ENCODE measurements at places on chromosomes 2 and 18.

- no peak for DNase-seq
These were observed 864 bp upstream of the MYL12A start for GRCh38 chr18:3246635-3247239.

DNA sequence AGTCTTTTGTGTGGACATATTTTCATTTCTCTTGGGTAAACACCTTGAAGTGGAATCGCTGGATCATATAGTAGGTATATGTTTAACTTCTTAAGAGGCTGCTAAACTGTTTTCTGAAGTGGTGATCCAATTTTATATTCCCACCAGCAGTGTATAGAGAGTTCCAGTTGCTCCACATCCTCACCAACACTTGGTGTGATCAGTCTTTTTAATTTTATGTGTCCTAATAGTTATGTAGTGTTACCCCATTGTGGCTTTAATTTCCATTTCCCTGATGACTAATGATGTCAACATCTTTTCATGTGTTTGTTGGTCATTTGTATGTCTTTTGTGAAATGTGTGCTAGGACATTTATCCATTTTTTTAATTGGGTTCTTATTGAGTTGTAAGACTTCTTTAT is 56.9 kb downstream of the DGKD start:
- DNase-seq = no peak

DNA sequence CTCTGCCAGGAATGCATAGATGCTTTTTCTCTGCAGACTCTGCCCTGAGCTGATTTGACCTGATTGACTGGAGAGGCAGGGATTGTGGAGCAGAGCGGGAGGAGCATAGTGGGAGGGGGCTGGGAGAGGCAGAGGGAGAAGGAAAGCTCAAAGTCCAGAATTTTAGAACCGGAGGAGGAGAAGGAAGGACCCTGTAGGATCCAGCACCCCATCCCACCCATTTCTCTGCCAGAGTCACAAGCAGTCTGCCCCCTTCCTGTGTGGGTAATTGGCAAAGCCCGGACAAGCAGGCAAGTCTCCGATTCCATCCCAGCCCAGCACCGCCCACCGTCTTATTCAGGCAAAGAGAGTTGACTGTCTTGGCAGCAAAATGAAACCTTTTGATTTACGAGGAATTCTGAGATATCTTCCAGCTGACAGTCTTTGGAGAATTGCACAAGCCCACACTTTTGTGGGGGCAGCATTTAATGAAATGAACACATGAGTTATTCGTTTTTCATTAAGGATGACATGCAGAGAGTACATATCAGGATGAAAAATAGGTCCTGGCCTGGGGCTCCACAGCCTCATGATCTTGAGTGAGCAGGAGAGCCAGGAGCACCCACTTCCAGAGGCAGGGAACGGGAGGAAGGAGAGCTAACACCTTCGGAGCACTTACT is 103.1 kb downstream of the MCFD2 start:
- no peak for DNase-seq

GRCh38 chr2:96195410-96196066 is 13.1 kb downstream of the STARD7 start:
- no peak for DNase-seq

- DNase-seq = no peak
These were observed 1.7 kb downstream of the MYCN start for GRCh38 chr2:15941871-15942710.

DNA sequence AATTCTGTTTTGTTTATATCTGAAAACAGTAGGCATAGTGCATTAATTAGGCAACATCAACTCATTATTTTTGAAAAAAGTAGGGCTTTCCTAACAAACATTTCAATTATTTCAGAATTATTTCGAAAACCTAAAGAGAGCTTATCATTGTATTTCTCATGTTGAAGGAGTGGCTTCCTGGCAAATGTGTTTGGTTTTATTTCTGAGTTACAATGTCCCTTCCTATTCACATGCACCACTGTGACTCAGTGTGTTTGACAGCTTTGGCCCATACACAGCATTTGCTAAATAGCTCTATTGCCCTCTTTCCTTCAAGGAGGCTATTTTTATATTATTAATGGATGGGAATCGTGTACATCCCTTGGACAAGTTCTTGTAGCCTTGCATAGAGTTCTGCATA is 205.9 kb downstream of the PTGR3 start:
- peak; percentile 59 for DNase-seq

DNA sequence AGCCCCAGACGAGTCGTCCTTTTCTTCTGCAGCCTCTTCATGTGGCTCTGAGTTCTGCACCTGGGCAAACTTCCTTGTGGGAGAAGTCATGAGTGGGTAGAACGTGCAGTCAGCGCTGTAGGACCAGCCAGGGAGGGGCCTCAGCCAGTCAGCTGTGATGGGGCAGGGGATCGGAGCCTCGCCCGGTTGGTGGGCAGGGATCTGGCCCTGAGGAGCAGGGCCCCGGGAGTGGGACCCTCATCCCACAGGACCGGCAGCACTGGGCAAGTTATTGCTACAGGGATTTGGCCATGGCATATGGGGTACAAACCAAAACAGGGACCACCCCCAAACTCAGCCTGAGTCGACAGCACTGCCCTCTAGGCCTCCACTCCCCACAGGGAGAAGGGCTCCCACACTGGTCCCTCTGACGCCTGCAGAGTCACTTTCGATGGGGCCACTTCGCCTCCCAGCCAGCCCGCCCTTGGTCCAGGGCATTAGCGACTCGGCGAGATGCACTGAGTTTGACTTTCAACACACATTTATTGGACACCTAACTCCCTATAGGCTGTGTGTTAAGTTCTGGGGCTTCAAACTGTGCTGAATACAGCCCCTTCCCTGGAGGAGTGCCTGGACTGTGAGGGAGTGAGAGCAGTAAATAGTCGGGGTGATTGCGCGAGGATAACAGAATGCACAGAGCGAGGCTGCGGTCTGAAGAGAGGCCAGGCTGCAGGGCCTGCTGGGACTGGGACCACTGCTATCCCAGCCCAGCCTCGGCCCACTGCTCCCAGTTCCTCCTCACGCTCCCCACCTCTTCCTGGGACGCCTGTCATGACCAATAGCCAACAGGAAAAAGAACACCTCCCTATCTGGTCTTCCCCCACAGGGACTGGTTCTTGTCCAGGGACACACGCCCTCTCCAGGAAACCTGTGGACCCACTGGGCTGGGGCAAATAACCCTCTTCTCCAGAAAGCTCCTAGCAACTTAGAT is 55.9 kb downstream of the SDC1 start:
- DNase-seq = no peak

GRCh38 chr2:225411452-225411851 is 11.9 kb downstream of the NYAP2 start:
- DNase-seq = no peak

- peak; percentile 61 for DNase-seq
These were observed 102.5 kb downstream of the OLA1 start for GRCh38 chr2:174145827-174146226.

- no peak for DNase-seq
These were observed 51.3 kb downstream of the ZAP70 start for GRCh38 chr2:97764559-97765263.

- DNase-seq = no peak
These were observed 464.5 kb downstream of the IRS1 start for GRCh38 chr2:226334981-226335720.

GRCh38 chr2:216724190-216724589 is 28.8 kb upstream of the IGFBP5 start:
- no peak for DNase-seq

GRCh38 chr2:184875212-184875611 is 276.9 kb downstream of the ZNF804A start:
- no peak for DNase-seq

- no peak for DNase-seq
These were observed 125.7 kb upstream of the RND3 start for GRCh38 chr2:150612957-150613710.

- DNase-seq = no peak
These were observed 481.6 kb downstream of the EIPR1 start for GRCh38 chr2:2896011-2896410.

DNA sequence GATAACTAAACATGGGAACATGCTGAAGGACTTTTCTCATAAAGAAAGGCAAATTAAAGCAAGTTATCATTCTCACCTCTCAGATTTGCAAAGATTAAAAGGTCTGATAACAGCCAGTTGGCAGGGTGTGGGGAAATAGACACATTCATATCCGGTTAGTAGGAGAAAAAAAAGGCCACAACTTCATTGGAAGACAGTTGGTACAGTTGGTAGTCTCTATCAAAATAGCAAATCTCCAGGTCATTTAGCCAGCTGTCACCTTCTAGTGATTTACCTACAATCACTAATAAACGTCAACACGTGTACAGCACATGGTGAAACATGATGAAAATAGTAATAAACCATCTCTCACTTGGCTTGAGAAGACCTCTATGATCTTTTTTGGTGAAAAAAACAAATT is 16.6 kb downstream of the INPP5D start:
- peak; percentile 74 for DNase-seq

DNA sequence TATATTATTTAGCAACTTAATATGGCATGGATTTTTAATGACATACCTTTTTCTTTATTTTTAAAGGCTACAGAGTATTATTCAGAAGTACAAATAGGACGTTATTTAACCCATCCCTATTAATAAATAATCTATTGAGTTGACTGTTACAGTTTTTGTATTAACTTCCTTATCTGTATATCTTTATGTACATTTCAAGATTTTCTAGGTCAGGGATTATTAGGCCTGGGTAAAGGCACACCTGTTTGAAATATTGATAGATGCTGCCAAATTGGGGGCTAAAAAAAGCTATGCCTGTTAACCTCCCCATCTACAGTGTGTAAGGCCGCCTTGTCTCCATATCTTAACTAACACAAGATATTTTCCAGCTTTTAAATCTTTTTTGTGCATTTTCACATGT is 6.6 kb downstream of the NPAS2 start:
- no peak for DNase-seq

- no peak for DNase-seq
These were observed 19.2 kb upstream of the PCBP1 start for GRCh38 chr2:70068119-70068518.

GRCh38 chr18:31612124-31612523 is 20.4 kb downstream of the TTR start:
- DNase-seq = no peak

DNA sequence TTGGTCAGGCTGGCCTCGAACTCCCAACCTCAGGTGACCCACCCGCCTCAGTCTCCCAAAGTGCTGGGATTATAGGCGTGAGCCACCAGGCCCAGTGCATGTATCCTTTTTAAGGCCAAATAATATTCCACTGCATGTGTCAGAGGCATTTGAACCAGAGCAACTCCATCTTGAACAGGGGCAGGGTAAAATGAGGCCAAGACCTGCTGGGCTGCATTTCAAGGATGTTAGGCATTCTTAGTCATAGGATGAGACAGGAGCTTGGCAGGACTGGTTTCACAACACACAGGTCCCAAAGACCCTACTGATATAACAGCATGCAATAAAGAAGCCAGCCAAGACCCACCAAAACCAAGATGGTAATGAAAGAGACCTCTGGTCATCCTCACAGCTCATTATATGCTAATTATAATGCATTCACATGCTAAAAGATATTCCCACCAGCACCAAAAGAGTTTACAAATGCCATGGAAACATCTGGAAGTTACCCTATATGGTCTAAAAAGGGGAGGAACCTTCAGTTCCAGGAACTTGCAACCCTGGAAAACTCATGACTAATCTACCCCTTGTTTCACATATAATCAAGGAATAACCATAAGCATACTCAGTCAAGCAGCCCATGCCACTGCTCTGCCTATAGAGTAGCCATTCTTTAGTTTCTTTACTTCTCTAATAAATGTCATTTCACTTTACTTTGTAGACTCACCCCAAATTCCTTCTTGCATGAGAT is 204.6 kb downstream of the RAB3GAP1 start:
- DNase-seq = no peak

DNA sequence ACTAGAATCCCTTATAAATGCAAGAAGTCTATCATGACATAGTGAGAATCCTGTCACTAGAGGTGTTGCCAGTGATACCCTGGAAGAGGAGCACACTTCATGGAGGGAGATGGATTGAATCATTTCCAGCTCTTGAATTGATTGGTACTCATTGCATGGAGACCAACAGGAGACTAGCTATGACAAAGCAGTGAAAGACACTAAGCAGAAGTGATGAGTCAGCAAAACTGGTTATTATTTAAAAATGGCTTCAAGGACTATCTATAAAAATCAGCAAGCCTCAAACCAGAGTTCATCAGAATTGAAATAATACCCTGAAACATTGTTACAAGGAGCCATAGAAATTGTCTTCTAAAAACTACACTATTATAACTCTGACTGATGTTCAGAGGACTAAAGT is 200.3 kb downstream of the PDE11A start:
- no peak for DNase-seq

DNA sequence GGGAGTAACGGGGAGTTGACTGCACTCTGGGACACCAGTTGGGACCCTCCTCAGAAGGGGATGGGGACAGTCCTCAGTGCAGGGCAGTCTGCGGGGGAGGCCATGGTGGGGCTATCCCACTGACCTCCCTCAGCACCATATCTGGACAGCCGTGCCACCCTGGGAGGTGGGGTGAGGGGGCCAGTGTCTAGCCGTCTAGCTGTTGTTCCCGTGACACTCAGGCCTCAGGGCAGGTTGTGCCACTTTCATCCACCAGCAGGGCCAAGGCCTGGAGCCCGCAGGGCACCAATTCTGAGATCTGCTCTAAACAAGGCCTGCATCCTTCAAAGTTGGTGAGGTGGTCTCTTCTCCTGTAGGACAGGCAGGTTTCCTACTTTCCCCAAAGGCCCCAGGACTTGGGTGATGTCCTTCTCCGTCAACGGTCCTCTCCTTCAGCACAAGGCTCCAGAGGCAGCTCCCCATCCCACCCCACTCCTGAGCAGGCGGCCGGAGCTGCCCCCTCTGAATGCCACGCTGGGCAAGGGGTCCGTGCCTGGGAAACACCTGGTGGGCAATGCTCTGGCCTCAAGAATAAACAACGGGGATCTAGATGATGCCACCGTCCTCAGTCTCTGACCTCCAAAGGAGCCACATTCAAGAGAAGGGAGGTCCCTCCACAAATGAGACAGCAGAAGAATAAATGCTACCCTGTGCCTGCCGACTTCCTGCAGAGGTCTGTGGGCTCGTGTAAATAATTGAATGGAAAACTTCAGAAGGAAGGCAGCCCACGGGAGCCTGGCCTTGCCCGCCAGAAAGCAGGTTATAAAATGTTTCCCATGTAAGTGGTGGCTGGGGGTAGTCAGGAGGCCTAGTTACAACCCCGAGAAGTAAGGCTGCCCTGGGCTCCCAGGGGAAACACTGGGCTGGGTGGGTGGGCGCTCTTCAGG is 42.8 kb upstream of the PTMA start:
- no peak for DNase-seq

- DNase-seq = no peak
These were observed 77.3 kb upstream of the FZD7 start for GRCh38 chr2:201956361-201956760.

DNA sequence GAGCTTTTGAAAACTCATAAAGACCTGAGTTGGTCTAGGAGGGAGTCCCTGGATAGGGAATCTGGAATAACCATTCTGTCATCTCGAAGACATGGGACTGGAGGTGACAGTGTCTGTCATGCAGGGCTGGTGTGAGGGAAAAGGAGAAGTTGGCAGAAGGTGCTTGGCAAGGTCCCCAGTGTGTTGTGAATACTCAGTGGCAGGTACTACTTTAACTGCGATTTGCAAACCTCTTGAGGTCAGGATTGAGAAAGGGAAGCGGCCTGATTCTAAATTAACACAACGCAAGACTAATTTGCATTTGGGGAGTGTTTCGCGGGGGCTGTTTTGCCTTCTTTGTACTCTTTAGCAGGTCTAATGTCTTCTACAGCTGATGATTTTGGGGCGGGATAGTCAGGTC is 77.0 kb upstream of the TMEM200C start:
- no peak for DNase-seq

- no peak for DNase-seq
These were observed 3.6 kb upstream of the KCNJ3 start for GRCh38 chr2:154694881-154695280.

GRCh38 chr18:54192900-54193299 is 31.6 kb downstream of the MBD2 start:
- no peak for DNase-seq

GRCh38 chr2:127632592-127633489 is 13.1 kb upstream of the GPR17 start:
- no peak for DNase-seq

All from NB4 (cell line).